Activated CD8-positive, alpha-beta memory T cell treated with anti-CD3 and anti-CD28 coated beads, Interleukin-2, amount 10 ng/mL, durations not matched to agents 7 days and 5 days (primary cell): ENCODE measurements at places on chromosomes 2 and 18. TPM values are rescaled to one million over a fixed set of nuclear protein-coding genes. Genes with fewer than 3 reads are reported as not detected.

Gene TRABD2A
- total RNA-seq: 30.2 TPM

Gene HOXD13
- not detected for total RNA-seq

Gene TMEM169
- total RNA-seq: 0.75 TPM

Gene MAP3K19
- total RNA-seq: not detected

Gene C2orf76
- 9.9 TPM for total RNA-seq

Gene ACOXL
- total RNA-seq: 0.96 TPM
